Activated T-helper 9 cell treated with anti-CD3 and anti-CD28 coated beads, Interleukin-2, amount 50 U/mL, for 16 hours (primary cell): ENCODE measurements at places on chromosomes 3 and 15.

- DNase-seq = no peak
Measured at GRCh38 chr3:98718730-98719129, 44.4 kb upstream of the ST3GAL6 start.

- DNase-seq = no peak
Measured at GRCh38 chr3:170448584-170448983, 29.9 kb downstream of the CLDN11 start.

DNA sequence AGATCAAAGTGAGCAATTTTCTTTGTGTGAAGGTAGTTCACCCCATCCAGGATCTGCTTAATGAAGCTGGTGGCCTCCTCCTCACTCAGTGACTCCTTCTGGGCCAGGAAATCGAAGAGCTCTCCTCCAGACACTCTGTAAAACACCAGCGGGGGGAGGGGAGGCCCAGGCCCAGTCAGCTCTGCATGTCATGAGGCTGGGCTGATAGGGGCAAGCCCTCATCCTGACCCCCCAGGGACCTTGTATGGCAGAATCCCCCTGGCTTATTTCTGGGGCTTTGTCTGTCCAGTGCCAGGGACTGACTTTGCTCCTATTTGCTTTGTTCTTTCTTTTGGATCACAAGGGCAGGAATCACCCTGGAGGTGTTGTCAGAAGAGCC lies 74.9 kb downstream of the DAPK2 start:
- peak; percentile 34 for DNase-seq

GRCh38 chr3:76138921-76139320 lies 353.6 kb upstream of the ZNF717 start:
- DNase-seq = no peak

GRCh38 chr3:148598619-148599018 lies 99.1 kb upstream of the AGTR1 start:
- no peak for DNase-seq

DNA sequence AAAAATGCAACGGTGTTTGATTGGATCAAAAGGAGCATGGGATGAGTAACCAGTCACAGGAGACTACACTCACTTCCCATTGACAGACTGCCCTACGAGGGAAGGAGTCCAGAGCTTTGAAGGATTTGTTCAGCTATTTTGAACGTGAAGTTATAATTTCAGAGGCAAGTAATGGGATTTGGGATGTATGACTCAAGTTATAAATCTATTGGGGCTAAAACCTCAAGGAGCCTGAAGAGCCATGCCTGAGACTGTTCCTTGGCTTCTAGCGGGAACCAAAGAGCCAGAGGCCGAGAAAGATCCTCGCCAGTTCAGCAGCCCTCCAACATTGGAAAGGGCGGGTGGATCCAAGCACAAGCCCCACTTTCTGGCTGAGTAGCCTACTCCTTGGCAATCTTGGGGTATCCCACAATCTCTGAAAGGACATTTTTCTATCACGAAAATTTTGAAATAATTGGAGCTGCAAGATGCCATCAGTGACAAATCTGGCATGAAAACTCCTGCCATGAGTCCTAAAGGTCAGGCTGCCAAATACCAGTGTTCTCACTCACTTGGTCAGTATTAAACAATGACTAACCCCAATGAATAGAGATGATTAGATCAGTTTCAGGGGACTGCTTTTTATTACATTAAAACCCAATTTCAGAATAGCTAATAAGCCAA lies 48.6 kb upstream of the SLCO2A1 start:
- DNase-seq = no peak

DNA sequence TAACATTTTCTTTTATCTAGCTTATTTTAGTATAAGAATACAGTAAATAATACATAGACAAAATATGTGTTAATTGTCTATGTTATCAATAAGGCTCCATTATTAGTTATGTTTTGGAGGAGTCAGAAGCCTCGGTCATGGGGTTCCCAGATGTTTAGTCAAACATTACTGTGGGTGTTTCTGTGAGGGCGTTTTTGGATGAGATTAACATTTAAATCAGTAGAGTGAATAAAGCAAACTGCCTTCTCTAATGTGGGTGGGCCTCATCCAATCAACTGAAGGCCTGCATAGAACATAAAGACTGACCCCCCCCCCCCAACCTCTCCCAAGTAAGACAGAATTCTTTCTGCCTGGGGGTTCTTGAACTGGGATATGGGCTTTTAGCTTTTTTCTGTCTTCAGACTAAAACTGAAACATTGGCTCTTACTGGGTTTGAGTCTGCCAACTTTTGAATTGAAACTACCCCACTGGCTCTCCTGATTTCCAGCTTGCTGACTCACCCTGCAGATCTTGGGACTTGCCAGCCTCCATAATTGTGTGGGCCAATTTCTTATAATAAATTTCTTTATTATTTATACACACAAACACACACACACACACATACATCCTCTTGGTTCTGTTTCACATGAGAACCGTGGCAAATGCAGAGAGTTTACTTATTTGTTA lies 192.0 kb downstream of the TPRG1 start:
- no peak for DNase-seq
